ENCODE measurements at places on chromosomes 2 and 18.

DNA sequence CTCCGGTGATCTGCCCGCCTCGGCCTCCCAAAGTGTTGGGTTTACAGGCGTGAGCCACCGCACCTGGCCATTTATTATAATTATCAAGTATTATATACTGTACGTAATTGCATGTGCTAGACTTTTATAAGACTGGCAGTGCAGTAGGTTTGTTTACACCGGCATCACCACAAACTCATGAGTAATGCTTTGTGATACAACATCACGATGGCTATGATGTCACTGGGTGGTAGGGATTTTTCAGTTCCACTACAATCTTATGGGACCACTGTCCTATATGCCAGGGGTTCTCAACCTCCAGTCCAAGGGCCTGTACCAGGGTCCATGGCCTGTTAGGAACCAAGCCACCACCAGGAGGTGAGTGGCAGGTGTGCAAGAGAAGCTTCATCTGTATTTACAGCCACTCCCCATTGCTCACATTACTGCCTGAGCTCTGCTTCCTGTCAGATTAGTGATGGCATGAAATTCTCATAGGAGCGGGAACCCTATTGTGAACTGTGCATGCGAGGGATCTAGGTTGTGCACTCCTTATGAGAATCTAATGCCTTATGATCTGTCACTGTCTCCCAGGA lies 9.4 kb downstream of the SCYGR4 start:
- DNase-seq: no peak

DNA sequence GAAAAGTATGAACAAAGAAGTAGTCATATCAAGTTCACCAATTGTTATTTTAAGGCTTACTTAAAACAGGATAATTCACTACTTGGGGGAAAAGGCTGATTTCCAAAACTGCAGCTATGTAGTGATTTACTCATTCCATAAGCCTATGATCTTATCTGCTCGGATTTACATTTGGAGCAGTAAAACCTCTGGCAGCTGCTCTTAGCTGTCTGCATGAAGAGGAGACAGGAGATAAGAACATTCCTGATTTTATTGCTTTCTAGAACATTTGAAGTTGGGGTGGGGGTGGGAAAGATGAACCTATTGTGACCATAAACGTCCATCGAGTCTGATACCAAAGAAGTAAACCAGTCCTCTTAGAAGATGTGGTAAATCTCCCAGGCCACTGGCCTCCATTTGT lies 120.9 kb downstream of the MMADHC start:
- no peak for DNase-seq

GRCh38 chr2:108228006-108228405 lies 11.8 kb upstream of the SULT1C3 start:
- DNase-seq: no peak

GRCh38 chr2:45627911-45628310 lies 16.8 kb upstream of the SRBD1 start:
- no peak for DNase-seq

DNA sequence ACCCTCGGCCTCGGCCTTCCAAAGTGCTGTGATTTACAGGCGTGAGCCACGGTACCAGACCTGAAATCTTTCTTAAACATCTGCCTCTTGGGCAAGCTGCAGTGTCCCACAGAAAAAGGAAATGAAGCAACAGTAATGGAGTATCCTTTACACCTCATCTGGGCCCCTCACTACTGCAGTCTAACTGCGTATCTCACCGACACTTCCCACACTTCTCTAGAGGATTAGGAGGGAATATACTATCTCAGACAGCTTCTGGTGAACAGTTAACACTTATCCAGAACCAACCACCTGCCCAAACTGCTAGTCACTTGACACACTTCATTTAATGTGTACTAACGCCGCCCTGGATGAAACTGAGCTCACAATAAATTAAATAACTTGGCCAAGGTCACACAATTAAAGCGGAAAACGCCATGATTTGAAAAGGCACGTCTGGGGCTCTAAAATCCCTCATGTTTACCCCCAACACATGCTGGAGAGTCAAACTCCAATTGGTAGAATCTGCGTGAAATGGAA lies 993 bp downstream of the COX7A2L start:
- no peak for DNase-seq

- no peak for DNase-seq
Measured at GRCh38 chr2:41719756-41720155, 328.1 kb upstream of the PKDCC start.

DNA sequence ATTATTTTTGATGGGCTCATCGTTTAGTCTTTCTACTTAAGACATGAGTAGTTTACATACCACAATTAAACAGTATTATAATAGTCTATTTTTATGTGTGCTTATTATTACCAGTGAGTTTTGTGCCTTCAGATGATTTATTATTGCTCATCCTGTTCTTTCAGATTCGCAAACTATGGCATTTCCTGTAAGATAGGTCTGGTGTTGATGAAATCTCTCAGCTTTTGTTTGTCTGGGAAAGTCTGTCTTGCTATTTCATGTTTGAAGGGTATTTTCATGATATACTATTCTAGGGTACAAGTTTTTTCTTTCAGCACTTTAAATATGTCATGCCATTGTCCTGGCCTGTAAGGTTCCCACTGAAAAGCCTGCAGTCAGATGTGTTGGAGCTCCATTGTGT lies 101.3 kb downstream of the DNAH7 start:
- DNase-seq: no peak

- DNase-seq: no peak
Measured at GRCh38 chr18:35084494-35085449, 43.6 kb downstream of the MAPRE2 start.

GRCh38 chr18:22427822-22428549 lies 10.3 kb upstream of the CTAGE1 start:
- no peak for DNase-seq

DNA sequence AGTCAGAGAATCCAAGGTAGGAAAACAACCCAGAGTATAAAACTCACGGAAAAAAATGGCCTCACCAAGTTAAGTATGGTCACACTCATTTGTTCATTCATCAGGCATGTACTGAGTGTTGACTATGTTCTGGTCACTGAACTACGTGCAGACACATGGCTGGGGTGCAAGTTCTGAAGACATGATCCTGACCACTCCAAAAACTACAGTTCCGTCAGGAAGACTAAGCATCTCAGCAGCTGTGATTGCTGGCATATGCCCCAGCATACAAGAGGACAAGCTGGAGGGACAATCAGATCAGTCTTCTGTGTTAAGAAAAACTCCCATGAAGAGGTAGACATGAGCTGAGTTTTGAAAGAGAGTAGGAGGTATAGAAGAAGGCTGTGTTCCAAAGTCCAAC lies 72.8 kb downstream of the TCF4 start:
- no peak for DNase-seq

DNA sequence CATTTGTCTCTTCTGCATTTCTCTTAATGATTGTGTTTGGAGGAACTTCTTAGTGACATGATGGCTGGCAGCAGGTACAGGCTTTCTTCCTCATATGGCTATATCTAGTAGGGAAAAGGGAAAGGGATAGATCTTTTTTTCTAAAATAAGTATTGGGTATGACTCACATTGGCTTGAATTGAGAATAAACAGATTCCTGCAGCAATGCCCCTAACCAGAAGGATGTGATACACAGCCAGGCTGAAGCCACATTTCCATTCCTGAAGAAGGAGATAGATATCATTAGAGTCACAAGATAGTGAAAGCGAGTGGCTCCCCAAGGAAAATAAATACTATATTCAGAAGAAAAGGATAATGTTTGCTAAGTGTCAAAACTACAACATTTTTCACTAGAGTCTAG lies 61.1 kb downstream of the VWC2L start:
- no peak for DNase-seq

- no peak for DNase-seq
Measured at GRCh38 chr18:58768293-58768974, 96.2 kb upstream of the ZNF532 start.

DNA sequence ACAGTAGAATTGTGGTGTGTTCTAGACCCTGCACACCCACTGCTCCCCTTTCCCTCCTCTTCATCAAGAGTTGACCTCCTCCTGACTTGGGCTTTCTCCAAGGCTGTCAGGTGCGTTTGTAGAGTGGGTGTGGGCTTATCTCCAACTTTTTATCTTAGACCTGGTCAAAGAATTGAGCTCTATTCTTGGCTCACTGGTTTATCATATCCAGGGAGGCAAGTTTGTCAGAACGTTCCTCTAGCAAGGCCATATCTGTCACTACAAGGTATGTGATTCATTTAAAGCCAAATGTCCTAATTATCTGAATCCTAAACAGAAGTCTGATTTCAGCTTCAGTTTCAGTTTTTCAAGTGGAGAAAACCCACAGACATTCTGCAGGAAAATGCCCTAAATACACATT lies 117.1 kb upstream of the MGAT5 start:
- no peak for DNase-seq

- no peak for DNase-seq
Measured at GRCh38 chr2:189798312-189799029, 14.2 kb downstream of the PMS1 start.

DNA sequence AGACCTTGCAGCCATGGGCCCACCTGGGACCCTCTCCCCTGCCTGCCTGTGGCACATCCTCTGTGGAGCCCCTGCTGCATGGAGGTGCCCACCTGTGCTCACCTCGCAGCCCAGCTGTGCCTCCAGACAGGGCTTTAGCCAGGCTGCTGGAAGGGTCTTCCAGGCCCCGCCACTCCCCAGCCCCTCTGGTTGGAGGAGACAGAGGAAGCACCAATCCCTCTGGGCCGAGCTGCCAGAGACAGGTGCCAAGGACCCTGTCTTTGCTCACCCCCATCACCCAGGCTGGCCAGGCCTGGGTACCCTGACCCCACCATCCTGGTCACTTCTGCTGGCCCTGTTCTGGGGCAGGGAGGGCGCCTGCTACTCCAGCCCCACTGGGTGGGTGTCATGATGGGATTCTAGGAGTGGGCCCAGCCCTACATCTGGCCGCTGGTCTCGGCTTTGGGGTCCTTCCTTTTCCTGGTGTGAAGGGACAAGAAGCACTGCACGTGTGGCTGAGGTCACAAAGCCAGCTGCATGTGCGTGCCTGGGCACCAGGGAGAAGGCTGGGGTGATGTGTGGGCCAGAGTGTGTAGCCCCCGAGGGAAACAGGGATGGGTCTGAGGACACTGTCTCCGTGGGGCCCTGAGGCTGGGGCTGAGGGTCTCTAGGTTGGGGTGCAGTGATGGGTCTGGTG lies 9.3 kb upstream of the NEU4 start:
- DNase-seq: no peak

- DNase-seq: no peak
Measured at GRCh38 chr2:46181789-46182530, 115.2 kb upstream of the EPAS1 start.

DNA sequence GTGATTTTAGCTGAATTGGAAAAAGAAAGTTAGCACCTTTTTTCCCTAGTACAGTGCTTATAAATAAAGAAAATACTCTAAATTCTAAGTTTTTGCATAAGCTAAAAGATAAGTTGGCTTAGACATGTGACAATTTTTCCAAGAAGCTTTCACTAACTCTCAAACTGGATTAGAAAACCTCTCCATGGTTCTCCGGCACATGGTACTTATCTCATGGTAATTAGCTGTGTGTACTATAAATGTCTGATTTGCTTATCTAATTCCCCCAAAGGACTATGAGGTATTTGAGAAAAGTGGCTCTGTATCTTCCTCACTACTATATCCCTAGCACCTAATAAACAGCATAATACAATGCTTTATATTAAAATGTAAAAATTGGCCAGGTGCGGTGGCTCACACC lies 71.1 kb downstream of the ROCK1 start:
- no peak for DNase-seq

DNA sequence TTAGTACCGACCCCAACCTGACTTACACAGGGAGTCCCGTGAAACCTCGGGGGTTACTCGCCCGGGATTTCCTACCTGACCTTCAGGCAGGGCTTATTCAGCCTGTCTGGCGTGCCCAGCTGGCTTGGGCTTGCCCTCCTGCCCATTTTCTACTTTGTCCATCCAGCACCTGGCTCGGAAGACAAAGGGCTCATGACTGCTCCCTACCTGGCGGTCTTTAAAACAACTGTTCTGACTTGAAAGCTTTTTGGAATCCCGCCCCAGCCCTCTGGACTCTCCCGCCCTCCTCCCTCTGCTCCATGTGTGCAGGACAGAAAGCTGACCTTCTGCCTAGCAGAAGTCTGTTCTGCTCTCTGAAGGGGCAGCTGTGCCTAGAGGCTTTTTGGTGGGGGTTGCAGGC lies 43.1 kb downstream of the ACKR3 start:
- no peak for DNase-seq

DNA sequence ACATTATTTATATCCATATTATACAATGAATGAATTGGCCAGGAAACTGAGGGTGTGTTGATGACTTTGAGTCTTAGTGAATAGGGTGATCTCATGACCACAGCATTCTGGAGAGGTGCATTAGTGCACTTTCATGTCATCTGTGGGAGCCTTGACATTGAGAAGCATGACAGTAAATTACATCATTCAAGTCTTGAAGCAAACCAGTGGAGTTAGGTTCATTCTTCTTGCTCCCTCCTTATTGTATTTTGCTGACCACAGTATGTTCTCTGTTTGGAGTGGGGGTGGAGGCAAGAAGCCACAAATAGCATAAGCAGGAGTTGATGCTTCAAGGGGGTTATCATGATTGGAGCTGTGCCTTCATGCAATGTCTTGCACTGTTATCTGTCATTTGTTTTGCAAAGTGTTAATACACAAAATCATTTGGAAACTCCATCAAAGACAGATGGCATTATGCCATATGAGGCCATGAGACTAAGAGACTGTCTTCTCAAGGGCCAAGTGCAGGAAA lies 680.2 kb downstream of the NYAP2 start:
- peak; percentile 36 for DNase-seq

GRCh38 chr18:57575542-57575941 lies 11.0 kb downstream of the FECH start:
- DNase-seq: no peak

DNA sequence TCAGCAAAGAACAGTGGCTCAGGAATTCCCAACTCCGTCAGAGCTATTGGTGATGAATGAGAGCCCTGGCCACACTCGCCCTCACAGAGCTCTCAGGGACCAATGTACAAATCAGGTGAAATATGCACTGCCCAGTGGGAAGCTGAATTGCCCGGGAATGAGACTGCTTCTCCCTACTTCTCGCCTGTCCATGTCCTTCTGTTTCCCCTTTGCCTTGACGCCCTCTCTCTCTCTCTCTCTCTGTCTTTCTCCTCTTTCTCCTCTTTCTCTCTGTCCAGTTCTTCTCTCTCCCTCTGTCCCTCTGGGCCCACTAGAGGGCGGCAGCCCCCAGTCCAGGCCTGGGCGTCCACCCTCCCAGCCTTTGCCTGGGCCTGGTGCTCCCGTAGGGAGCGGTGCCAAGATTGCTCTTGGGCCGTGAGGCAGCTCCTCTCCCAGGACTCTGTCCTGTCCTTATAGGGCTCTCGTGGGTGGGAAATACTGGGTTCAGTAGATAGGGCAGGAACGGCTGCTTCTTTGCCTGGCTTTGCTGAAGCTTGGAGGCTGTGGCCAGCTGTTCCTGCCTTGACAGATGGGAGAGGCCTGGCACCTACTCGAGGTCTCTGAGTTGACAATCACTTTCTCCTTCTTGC lies 28.4 kb upstream of the PUM2 start:
- peak; percentile 54 for DNase-seq

- no peak for DNase-seq
Measured at GRCh38 chr2:29949042-29949441, 27.7 kb upstream of the ALK start.

GRCh38 chr2:237669628-237670392 lies 42.4 kb downstream of the LRRFIP1 start:
- no peak for DNase-seq

Data from HS-27A (cell line).